Activated T-helper 1 cell treated with Interleukin-2 at 50 U/mL for 16 hours (primary cell): ENCODE measurements at places on chromosomes 16 and 17.

GRCh38 chr17:43132117-43132516 lies 7.0 kb upstream of the BRCA1 start:
- no peak for DNase-seq

DNA sequence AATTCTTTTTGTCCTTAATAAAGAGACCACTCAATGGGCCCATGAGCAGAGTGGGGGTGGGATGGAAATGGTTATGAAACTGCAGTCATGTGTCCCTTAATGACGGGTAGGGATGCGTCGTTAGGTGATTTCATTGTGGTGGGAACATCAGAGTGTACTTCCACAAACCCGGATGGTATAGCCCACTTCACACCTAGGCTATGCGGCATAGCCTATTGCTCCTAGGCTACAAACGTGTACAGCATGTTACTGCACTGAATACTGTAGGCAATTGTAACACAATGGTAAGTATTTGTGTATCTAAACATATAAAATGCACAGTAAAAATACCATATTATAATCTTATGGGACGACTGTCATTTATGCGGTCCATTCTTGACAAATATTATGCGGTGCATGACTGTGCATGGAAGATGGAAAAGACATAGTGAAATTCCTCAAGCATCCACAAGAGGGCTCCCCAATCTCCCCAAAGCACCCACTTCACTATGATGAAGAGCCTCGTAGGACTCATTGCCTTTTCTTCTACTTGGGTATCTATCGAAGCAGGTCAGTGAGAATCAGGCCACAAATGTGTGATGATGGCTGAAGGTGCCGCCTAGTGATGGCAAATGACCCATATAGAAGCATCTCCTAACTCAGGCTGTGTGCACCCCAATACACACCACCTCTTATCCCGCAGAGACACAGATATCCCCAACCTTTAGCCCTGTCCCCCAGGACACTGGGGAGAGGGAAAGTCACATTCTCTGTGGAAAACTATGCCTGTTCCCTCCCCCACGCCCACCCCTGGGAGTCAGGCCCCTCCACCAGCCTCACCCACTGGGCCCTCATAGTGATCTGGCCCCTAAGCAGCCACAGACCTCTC lies 43.5 kb downstream of the TBX21 start:
- no peak for DNase-seq

- no peak for DNase-seq
Observed at GRCh38 chr16:62545039-62545438, 508.8 kb upstream of the CDH8 start.

GRCh38 chr17:65005858-65006257 lies 50.7 kb downstream of the GNA13 start:
- no peak for DNase-seq

- DNase-seq = no peak
Observed at GRCh38 chr16:71758293-71758760, 33.8 kb upstream of the PHLPP2 start.
